Renal cortical epithelial cell (primary cell): ENCODE measurements at places on chromosomes 1 and 21. TPM values are rescaled to one million over a fixed set of nuclear protein-coding genes. Genes with fewer than 3 reads are reported as not detected.

GRCh38 chr1:150149271-150150132 is at the start of gene PLEKHO1:
Gene PLEKHO1, plus strand, starts transcription at chr1:150149916. Its CDS starts 342 bp downstream, at chr1:150150258.
- DNase-seq, result peak; percentile 23

GRCh38 chr1:26045722-26046245 is at the start of gene SLC30A2:
Gene SLC30A2, minus strand, starts transcription at chr1:26046118. Its CDS starts 222 bp downstream, at chr1:26045896.
- DNase-seq, result no peak

DNA sequence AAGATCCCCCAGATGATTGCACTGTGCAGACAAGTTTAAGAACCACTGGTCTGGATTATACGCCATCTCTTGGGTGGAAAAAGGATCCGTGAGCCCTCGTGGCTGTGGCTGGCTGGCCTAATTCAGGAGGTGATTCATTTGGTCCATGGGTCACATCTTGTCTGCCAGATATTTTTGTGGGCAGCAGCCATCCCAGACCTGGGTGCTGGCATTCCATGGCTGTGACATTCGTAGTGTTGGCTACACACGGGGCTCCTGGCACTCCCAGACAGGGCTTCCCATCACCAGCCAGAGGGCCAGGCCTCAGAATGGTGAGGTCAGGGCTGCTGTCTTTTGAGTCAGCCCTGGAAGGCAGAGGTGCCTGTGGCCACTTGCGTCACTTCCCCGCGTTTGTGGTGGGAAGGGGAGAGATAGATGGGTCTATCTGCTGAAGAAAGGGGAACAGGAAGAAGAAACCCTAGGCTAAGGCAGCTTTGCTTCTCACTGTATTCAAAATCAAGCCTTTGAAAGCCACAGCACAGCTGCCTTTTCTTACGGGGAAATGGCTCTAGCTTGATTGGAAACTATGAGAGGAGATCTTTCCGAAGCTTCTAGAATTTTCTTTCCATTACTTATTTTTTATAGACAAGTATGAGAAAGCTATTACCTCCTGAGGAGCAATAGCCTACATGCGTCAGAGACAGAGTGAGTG is 32.4 kb downstream of the EIF2D start:
- peak; percentile 39 for DNase-seq

GRCh38 chr1:111535256-111536191 is 32.1 kb upstream of the ADORA3 start:
- peak; percentile 20 for DNase-seq

DNA sequence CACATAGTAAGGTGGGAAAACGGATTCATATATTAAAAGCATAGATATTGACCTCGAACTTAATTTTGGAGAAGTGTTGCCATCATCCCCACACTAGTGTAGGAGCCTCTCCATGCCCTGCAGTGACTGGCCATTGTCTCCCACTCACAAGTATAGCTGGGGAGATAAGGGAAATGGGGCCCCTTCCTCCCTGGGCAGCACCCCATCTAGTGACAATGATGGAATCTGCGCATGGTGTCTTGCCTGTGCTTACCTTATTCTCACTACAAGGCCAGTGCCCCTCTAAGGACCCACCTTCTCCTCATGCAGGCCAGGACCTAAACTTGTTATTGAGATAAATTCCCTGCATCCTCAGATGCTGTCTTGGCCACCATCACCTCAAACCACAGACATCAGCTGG is 374.9 kb downstream of the NTNG1 start:
- DNase-seq, result no peak

GRCh38 chr1:184050636-184051035 is 894 bp upstream of the TSEN15 start:
- peak; percentile 24 for DNase-seq

GRCh38 chr1:54698346-54698745 is 17.3 kb upstream of the TTC4 start:
- DNase-seq, result no peak

DNA sequence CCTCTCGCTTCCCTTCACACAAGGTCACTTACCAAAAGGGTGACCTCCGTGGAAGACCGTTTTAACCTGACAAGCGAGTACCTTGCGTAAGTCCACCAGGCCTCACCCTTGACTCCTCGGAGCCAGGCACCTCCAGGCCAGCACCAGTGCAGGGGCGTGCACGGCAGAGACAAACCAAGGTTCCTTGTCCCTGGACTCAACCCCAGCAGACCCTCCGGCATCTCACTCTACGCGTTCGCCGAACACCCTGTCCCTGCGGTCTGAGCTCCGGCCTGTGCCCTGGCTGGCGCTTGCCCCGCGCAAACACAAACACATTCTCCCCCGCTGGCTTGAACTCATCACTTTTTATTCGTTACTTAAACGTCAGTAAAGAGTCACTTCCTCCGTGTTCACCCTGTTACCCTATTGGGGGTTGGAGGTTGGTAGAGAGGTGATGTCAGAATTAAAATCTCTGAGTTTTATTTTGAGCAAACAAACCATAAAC is 4.5 kb downstream of the TBX15 start:
- no peak for DNase-seq

- no peak for DNase-seq
Observed at GRCh38 chr21:16404776-16405175, 675.0 kb downstream of the USP25 start.

DNA sequence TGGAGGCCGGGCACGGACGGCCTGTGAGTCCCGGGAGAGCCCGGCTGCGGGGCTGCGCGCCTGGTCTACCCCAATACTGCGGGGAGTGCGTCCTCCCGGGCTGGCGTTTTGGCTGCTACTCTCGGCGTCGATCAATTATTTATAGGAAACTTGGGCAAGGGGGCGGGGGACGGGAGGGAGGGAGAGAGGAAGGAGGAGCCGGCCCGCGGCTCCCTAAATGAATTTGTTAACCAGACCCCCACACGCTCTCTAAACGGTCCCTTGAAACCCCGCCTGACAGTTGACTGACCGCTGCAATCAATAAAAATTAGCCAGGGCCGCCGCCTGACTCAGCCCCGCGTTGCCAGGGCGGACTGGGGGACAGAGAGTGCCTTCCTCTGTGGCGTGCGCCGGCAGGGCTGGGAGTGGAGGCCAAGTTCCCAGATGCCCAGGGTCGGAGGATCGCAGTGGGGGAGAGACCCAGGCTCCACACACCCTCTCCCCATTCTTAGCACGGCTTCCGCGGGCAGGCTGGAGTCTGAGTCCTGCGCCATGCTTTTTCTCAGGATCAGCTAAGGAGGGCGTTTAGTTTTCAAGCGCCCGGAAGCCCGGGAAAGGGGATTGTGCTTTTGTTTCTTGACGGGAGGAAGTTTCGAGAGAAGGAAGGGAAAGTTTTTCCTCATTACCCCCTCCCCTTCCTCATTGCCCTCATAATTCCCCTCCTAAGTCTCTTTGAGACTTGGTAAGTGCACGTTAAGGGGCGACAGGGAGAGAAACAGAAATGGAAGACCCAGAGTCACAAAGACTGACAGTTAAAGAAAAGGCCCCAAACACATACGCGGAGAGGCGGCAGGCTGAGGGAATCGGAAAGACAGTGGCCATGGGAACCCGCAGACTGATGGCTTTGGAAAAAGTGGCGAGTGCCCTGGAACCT is 6.2 kb downstream of the PAX7 start:
- DNase-seq, result no peak

GRCh38 chr1:5632814-5633213 is 359.4 kb downstream of the NPHP4 start:
- DNase-seq, result no peak

Gene NPHS2
- total RNA-seq, result not detected in 2 replicates

Gene RIMS3
- 6.7 and 12.5 TPM in 2 replicates for total RNA-seq

Gene IL10
- not detected in 2 replicates for total RNA-seq

Gene TNFRSF8
- not detected in 2 replicates for total RNA-seq

Gene RGS8
- total RNA-seq, result not detected in 2 replicates
